Activated T-helper 17 cell treated with anti-CD3 and anti-CD28 coated beads, Interleukin-2, amount 50 U/mL, for 72 hours (primary cell): ENCODE measurements at places on chromosomes 6 and 20.
A peak's percentile ranks its signal among the peaks of the same experiment; 100 is the strongest.

GRCh38 chr6:36633370-36633769 lies 39.2 kb downstream of the SRSF3 start:
- ATAC-seq: no peak

DNA sequence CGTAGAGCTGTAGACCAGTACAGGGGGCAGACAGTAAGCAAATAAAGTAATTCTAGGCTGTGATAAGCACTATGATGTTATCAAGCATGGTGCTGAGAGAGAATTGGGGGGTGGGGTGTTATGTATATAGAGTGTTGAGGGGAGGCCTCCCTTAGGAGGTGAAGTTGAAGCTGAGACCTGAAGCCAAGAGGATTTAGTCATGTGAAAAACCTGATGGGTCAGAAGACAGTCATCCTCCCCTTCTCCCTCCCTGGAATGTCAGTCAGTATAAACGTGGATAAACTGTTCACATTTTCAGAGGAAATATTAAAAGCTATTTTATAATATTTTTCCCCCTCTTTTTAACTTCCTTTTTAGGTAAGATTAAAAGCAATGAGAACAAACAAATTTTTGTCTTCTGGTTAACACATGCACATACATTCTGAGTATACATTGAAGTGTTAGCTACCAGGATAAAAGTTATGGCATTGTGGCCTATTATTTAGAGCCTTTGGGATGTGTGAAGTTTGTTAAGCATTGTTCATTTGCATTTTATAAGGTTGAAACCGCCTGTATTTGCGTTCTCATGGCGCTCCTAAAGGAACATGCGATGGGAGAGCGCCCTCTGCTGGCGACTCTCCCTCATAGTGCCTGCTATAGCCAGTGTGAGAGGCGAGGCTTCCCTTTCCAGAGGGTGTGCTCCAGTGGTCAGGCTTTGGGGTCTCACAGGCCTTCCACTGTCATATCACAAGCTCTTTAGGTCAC lies 35.4 kb upstream of the MAPK13 start:
- ATAC-seq: peak; percentile 98

DNA sequence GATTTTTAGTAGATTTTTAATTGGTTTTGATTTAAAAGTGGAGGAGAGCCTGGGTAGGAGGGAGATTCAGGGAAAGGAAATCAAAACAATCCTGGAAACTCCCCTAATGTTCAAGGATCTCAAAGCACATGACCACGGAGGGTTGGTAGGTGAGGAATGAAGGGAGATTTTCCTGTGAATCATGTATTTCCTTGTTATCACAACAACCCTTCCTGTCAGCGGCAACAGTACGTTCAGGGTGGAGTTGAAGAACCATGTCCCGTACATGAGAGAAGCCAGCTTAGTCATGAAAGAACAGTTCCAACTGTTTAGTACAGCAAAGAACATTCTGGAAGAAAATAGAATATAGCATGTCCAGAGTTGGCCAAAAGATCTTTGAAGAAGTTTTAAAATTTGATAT lies 79.4 kb upstream of the SCAF8 start:
- ATAC-seq: no peak

DNA sequence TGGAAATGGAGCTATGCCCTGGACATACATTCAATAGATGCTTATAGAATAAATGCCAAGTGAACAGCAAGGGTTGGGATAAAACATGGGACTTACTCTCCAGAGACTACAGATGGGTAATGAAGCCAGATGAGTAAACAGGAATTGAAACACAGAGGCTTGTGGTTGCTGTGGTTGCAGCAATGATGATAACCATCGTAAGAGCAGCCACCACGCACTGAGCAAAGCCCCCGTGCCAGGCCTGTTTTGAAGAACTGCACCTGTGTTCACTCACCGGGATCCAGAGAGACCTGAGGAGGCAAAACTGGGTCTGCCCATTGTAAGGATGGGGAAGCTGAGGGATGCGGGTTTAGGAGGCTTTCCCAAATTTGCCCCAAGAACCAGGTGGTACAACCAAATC lies 431.1 kb upstream of the CDH4 start:
- ATAC-seq: peak; percentile 63

DNA sequence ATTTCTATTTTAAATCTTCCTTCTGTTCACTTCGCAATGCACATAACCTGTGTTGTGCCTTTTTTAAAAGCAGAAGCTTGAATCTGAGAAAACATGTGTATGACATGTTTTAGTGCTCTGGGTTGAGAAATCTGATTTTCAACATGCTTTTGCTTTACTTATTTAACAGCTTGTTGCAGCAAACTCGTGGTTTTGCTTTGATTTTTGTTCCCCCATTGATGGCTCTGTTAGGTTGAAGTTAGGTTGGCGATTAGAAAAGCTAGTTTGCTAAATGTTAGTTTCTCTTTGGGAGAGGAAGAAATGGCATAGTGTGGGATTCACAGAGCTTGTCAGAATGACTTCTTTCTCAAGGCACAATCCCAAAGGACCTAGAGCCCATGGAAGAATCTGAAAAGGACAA lies 170.8 kb downstream of the TMEM242 start:
- ATAC-seq: no peak

GRCh38 chr20:31836853-31837608 lies 8.4 kb downstream of the FOXS1 start:
- ATAC-seq: no peak

DNA sequence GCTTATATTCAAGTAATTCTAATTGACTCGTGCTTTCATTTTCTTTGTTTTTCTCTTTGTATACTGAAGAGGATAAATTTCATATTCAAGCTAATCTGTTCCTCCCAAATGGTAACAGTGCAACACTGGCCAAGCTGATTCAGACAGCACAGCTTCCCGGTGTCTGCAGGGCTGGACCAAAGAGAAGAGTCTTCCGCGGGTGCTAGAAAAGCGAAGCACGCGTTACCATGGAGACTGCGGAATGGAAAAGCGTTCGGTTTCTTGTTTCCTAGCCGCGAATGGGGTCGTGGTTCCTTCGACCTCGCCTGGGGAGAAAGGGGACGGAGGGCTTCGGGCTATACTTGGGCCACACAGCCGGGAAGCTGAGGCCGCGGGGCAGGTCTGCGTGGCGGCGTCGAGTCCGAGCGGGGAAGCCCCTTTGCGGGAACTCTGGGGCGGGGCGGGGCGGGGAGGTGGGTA lies 6.2 kb upstream of the ZNF311 start:
- peak; percentile 85 for ATAC-seq

DNA sequence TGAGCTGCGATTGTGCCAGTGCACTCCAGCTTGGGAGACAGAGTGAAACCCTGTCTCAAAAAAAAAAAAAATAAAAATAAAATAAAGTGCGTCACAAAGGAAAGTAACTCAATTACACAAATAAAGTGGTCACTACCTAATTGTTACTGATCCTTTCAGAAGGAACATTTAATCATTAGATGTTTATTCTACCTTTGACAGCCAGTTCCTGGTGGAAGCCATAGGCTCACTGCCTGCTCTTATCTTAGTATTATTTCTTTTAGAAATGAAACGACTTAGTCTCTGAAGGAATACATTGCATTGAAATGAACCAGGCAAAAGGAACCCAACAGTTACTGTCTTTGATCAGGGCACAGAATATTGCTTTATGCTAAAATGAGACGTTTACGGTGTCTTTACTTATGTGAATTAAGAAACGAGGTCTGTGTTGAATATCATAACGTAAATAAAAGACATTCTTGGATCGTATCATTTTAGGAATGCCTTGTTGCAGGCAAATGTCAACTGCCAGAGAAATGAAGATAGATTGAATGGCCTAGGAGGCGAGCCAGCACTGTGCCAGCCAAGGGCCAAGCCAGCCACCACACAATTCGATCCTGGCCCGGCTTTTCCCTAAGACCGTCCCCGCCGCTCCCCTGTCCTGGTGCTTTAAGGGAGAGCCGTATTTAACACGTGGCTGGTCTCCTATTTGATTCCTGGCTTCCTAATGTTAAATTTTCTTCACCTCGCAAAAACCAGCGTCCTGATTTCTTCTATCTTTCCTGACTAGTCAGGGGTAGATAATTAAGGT lies 136.7 kb upstream of the GMDS start:
- ATAC-seq: no peak

DNA sequence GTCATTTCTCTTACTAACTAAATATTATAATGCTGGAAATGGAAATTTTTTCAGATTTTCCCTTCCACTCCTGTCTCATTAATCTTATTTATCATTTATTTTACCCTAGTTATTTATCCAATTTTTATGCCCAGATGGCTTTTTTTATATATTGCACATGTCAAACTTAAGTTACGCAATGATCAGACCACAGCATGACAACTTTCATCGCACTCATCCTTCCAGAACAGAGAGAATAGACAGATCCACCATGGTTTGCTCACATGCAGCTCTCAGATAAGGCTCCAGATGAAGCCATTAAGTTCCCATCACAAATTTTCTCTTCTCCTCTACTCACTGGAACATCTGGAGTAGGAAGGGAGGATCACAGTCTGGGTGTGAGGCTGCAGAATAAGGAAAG lies 48.7 kb downstream of the MAP7 start:
- no peak for ATAC-seq

- ATAC-seq: no peak
Observed at GRCh38 chr6:116877743-116878142, 701 bp downstream of the RFX6 start.

DNA sequence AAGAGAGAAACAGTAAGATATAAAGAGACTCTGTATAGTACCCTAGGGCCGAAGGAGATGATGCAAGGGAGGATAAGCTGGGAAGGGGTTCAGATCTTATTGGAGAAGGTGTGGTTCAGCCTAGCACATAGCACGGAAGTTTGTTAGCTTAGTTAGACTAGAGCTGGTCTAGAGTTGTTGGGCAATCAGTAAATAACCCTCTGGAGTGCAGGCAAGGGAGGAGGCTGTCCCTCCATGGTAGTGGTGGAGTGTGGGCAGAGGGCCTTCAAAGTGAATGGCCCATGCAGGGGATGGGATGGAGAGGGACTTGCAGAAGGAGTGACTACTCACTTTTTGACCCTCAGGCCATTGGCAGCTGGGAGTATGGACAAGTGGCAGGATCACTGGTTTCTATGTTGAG lies 20.0 kb downstream of the TULP4 start:
- ATAC-seq: no peak

- ATAC-seq: no peak
Observed at GRCh38 chr6:7332090-7332745, 19.2 kb upstream of the SSR1 start.

GRCh38 chr6:51474022-51474975 lies 613.1 kb downstream of the PKHD1 start:
- no peak for ATAC-seq

DNA sequence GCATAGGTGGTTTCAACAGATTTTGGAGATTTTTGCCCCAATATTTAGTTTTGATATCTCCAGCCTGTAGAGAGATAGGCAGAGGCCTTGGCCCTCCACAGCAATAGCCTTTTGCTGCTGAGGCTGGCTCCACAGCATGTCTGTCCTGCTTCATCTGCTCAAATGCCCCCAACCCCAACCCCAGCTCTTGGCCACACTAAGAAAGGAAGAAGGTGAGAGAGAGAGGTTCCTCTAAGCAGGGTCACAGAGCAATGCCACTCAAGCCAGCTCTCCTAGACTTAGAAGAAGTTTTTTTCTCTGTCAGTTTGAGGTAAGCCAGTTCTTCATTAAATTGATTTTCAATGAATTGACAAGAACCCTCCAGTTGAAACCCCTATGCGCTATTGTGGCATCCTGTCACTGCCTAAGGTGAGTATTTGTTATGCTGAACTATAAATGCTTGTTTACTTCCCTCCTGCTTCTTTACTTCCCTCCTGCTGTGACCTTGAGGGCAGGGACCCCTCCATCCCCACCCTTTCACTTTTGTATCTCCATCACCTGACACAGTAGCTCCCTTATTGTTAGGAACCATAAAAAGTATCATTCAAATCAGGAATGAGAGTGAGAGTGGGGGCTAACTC lies 366.2 kb upstream of the CNR1 start:
- no peak for ATAC-seq

GRCh38 chr6:87905101-87905641 lies 142.5 kb upstream of the SPACA1 start:
- no peak for ATAC-seq

GRCh38 chr6:16802071-16802470 lies 40.8 kb upstream of the ATXN1 start:
- no peak for ATAC-seq

GRCh38 chr20:18979132-18979531 lies 165.5 kb downstream of the SCP2D1 start:
- no peak for ATAC-seq

DNA sequence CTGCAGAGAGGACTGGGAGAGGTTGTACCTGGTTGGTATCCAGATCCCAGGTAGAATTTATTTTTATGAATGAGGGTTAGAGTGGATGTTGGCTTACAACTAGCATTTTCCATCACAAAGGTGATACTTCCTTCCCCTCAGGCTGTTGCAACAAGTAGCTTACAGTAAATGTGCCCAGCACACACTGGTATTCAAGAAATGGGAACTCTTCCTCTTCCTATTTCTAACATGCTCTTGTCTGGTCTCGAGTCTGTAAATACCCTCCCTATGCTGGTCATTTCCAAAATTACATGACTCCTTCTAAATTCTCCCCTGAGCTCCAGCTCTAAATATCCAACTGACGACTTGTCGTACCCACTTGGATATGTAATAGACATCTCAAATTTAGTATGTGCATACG lies 90.1 kb upstream of the FOXC1 start:
- ATAC-seq: no peak

DNA sequence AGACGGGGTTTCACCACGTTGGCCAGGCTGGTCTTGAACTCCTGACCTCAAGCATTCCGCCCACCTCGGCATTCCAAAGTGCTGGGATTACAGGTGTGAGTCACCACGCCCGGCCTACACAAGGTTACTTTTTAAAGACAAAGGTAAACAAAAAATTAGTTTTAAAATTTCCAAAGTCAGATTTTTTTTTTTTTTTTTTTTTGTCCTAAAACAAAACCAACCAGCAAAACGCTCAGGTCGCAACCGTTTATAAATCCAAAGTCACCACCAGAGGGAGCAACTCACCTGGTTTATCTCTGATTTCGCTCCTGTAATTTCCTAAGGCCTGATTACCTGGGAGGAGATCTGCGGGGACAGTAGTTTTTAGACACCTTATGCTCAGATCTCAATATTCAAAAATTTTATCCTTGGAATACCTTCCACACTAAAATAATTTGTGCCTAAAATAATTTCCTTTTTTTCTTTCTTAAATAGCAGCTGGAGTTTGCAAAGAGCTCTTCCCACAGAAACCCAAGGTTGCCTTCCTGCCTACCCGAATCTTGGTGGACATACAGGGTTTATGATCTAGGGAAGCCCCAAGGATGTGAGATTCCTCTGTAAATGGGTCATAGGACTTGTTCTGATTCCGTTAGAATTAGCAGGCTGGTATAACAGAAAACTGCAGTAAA lies 19.8 kb upstream of the TREM1 start:
- no peak for ATAC-seq

DNA sequence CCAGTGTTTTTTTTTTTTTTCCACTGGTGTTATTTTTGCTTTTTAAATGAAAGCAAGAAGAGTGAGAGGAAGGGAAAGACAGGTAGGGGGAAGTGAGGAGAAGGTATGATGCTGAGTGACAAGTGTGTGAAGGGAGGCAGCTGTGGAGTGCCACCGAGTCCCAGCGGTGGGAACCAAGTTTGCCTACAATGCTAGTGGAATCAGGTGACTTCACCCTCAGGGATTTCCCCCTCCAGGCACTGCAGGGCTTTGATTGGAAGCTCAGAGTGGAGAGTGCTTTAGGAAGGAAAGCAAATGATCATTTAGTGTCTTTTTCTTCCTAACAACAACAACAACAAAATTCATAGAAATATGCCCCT lies 120.5 kb upstream of the ENPP5 start:
- no peak for ATAC-seq
